Stimulated activated memory B cell treated with anti-CD40 and anti-IgM and Interleukin-4, amounts not matched to agents 10 μg/mL and 1 μg/mL and 100 μg/mL, for 72 hours (primary cell): ENCODE measurements at places on chromosomes 2 and 18.

DNA sequence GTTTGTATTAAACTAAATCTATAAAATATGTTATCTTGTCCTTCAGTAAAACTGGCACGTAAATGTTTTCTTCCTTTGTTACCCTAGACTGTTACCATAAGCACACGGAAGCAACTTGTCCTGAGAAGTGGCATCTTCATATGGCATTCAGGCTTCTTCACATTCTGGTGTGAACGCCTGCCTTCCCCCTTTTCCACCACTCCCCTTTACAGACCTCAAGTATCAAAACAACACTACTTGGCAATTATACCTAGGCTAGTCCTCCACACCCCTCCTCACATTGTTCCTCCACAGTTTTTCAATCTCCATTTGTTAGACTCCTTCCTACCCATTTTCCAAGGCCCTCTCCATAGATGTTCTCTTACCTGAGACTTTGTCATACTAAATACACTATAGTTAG is 2.9 kb downstream of the MEX3C start:
- H3K4me1 ChIP-seq: peaks cover 50% of the 10 kb centered on the region
- peak overlapping the region; percentile 83 for H3K27ac ChIP-seq
- H3K4me3 ChIP-seq: peak overlapping the region; percentile 96

DNA sequence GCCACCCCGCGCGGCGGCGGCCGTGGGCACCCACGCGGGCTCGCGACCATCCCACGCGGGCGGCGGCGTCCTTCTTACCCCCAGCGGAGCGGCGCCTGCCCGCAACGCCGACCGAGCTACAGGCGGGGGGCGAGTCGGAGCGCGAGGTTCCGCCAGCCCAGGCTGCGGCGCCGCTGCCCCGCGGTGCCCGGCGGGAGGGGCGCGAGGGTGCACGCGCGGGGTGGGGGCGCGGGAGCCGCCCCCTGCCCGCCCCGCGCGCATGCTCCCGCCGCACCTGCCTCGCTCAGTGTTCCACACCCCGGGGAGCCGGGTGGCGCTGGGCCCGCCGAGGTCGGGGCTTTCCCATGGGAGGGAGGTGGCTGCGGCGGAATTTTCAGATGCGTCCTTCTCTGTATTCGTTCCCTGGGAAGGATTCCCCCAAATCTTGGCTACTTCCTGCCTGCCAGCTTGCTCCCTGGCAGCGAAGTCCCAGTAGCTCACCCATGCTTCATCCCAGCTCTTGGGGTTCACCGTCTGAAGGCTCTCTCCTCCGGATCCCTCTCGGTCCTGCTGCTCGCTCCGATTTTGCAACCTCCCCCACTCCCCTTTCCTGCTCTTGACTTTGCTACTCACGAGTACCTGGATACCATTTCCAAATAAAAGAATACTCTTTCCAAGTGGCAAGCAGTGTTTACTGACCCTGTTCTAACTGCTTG is at the start of gene L3MBTL4:
Gene L3MBTL4, minus strand, starts transcription at position 189 of the 695 bp plus-strand sequence. CDS start 103,286 bp downstream, outside the sequence.
- peaks cover 28% of the 10 kb centered on the region for H3K27me3 ChIP-seq
- H3K4me1 ChIP-seq: peaks cover 23% of the 10 kb centered on the region
- H3K27ac ChIP-seq: peak within 1 kb of the TSS; percentile 78

GRCh38 chr18:46939337-46939963 is 22.0 kb downstream of the KATNAL2 start:
- ATAC-seq: no peak
- no peaks in the 10 kb centered on the region for H3K36me3 ChIP-seq
- H3K4me1 ChIP-seq: no peaks in the 10 kb centered on the region
- no peaks in the 10 kb centered on the region for H3K27me3 ChIP-seq
- H3K4me3 ChIP-seq: no peak overlapping the region

DNA sequence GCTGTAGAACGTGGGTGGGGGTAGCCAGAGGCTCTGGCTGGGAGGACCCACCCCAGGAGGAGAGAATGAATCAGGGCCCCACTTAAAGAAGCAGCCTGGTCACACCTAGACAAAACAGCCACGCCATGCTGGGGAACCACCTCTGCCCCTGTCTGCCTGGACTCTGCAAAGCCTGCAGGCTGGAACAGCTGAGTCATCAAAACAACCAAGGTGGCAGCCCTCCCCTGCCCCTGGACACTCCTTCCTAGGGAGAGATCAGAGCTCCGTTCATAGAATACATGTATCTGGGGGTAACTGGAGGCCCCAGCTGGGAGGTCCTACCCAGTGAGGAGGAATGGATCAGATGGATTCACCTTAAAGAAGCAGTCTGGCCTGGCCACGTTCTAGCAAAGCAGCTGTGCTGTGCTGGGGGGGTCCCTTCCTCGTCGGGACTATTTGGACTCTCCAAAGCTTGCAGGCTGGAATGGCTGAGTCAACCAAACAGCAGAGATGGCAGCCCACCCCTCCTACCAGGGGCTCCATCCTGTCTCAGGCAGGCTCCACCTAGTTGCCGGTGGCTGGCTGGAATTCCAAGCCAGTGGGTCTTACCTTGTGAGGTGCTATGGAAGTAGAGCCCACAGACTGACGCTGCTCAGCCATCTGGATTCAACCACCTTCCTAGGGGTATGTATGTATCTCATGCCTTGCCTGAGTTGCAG is 50.5 kb upstream of the NT5C1B start:
- H3K4me1 ChIP-seq: no peaks in the 10 kb centered on the region
- H3K27me3 ChIP-seq: no peaks in the 10 kb centered on the region
- no peak overlapping the region for H3K4me3 ChIP-seq
- ATAC-seq: no peak
- no peak overlapping the region for H3K27ac ChIP-seq
- peaks cover 59% of the 10 kb centered on the region for H3K36me3 ChIP-seq

GRCh38 chr2:46326231-46326980 is 29.2 kb downstream of the EPAS1 start:
- H3K27ac ChIP-seq: no peak overlapping the region
- H3K36me3 ChIP-seq: no peaks in the 10 kb centered on the region
- H3K4me1 ChIP-seq: no peaks in the 10 kb centered on the region
- ATAC-seq: no peak
- H3K27me3 ChIP-seq: peaks cover 46% of the 10 kb centered on the region
